Stimulated activated CD4-positive, alpha-beta T cell treated with anti-CD3 and anti-CD28 coated beads, Interleukin-12 subunit alpha, Interleukin-12 subunit beta, amount 100 ng/mL, for 24 hours (primary cell): ENCODE measurements at places on chromosomes 6 and 20.

GRCh38 chr6:95681736-95682135, 104.4 kb downstream of the MANEA start:
- DNase-seq: no peak

- no peak for DNase-seq
Measured at GRCh38 chr6:37168163-37168758, 1.7 kb upstream of the PIM1 start.

- no peak for DNase-seq
Measured at GRCh38 chr6:29726001-29726400, 2.8 kb downstream of the HLA-F start.

GRCh38 chr6:139778106-139778505, 403.7 kb upstream of the CITED2 start:
- DNase-seq: no peak

DNA sequence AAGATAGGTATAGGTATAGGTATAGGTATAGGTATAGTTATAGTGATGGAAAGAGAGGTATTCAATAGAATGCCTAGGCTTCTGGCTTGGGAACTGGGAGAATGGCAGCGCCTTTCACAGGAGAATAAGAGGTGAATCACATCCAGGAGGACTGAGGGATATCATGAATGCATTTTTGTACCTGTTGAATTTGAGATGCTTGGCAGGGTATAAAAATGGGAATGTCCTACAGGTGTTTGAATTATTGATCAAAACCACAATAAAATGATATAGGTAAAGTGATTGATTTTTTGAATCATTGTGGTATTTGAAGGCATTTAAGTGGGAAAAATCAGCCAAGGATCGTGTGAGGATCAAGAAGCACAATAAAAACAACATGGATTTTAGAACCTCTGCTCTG, 119.2 kb upstream of the ARG1 start:
- DNase-seq: no peak

GRCh38 chr20:22529150-22530019, 55.0 kb downstream of the FOXA2 start:
- DNase-seq: no peak

DNA sequence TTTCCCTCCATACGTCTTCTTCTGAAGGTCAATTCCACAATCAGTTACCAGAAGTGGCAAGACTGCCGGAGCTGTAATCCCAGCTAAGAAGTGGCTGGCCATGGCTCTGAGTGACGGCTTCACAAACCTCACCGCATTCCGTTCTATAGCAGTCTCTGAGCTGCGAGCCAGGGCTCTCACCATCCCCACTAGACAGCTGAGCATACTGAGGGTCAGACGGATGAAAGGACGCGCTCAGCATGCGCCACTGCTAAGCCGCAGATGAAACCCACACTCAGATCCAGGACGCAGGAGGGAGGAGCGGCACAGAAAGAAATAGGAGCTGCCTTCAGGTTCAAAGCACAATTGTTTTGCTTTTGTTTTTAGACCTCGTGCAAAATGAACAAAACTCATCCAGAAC, 97.9 kb downstream of the ANKRD60 start:
- DNase-seq: no peak
